ENCODE measurements at places on chromosomes 7 and 10.

GRCh38 chr7:45712872-45713668 lies 138.9 kb downstream of the ADCY1 start:
- DNase-seq, result no peak

GRCh38 chr10:23694446-23694920 lies 255.6 kb downstream of the OTUD1 start:
- peak; percentile 6 for DNase-seq

GRCh38 chr7:20458521-20458920 lies 127.8 kb downstream of the ITGB8 start:
- no peak for DNase-seq

DNA sequence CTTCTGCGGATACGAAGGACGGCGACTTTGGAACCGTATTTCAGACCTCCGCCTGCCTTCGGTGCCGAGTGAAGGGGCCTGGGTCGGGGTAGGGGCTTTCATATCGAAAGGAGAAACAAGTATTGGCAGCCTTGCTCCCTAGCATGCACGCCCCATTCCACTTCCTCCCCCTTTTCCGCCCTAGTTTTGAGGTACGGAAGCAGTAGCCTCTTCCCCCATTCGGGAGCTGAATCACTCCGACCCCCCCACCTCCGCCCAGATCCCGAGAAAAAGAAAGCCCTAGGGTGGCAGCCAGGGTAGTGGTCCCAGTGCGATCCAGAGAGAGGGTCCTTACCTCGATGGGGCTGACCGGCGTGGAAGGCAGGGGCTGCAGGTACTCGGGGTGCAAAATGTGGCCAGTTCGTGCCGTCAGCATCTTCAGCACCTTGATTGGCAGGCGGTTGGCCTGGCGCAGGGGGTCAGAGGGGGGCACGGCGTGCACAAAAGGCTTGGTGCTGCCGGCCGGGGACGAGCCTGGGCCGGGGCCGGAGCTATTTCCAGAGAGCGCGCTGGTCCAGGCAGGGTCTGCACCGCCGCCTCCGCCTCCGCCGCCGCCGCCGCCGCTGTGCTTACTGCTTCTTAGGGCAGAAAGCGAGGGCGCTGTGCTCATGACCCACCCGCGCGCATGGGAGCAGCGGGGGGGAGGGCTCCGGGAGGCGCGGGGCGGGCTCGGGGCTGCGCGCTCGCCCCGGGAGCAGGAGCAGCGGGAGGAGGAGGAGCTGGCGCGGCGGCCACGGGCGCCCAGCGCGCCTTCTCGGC lies 594 bp downstream of the ZNF503 start:
- DNase-seq, result peak; percentile 36

- peak; percentile 72 for DNase-seq
Observed at GRCh38 chr10:115049960-115050359, 43.2 kb upstream of the ATRNL1 start.

DNA sequence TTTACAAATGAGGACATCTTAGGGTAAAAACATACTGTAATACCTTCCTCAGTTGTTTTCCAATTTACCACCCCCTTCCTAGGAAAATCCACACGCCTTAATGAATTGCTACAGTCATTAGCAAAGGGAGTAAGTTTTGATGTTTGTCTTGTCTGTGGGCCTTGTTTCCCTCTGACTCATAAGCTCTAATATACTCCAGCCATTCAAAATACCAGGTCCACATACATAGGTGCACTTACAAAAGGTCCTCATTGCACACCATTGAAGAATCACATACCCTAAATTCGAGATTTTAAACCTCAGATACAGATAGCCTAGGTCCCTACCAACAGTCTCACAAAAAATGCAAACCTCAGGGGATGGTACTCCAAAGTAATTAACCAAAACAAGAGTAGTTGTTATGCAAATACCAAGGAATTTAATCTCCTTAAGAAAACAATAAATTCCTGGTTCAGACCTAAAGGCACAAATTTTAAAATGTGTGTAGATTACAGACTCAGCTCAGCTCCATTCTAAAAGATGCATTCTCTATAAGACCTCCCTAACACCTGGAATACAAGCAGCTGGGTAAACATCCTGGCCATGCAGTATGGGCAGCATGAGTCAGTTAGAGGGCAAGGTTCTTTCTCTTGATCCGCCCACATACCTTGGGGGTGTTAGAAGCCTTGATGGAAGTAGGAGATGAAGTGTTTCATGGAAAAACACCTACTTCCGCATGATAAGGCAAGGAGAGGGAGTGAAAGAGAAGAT lies 3.0 kb upstream of the LIPK start:
- DNase-seq, result peak; percentile 55

- no peak for DNase-seq
Observed at GRCh38 chr10:133388236-133388972, 5.6 kb upstream of the MTG1 start.

GRCh38 chr7:158452331-158452730 lies 135.3 kb downstream of the PTPRN2 start:
- no peak for DNase-seq

DNA sequence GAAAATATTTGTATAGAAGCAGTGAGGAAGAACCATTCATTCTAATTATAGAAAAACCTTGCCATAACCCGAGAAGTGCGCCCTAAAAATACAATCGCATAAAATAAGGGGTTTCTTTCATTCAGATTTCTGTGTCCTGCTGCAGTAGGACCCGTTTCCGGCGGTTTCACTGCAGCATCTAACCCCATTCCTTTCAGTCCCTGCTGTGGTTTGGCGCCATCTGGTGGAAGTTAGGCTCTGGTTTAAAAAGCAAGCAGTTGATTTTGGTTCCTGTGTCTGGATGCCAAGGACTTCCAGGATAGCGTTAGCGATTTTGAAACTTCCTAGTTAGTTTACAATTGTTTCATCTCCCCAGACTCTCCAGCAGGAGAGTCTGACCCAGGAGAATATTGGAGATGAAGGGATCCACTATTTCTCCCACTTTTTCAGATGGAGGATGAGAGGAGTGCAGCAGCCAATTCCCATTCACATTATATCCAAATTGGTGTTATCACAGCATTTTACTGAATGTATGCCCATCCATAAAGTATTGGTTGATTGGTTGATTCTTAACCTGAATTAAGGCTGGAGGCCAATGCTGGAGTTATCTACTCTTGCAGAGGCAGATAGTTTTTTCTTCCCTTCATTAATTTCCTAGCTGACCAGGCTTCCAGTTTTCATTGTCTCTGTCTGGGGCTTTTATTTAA lies 128.8 kb upstream of the CACNA2D1 start:
- peak; percentile 81 for DNase-seq

GRCh38 chr7:38070718-38071117 lies 107.3 kb upstream of the STARD3NL start:
- DNase-seq, result peak; percentile 21

DNA sequence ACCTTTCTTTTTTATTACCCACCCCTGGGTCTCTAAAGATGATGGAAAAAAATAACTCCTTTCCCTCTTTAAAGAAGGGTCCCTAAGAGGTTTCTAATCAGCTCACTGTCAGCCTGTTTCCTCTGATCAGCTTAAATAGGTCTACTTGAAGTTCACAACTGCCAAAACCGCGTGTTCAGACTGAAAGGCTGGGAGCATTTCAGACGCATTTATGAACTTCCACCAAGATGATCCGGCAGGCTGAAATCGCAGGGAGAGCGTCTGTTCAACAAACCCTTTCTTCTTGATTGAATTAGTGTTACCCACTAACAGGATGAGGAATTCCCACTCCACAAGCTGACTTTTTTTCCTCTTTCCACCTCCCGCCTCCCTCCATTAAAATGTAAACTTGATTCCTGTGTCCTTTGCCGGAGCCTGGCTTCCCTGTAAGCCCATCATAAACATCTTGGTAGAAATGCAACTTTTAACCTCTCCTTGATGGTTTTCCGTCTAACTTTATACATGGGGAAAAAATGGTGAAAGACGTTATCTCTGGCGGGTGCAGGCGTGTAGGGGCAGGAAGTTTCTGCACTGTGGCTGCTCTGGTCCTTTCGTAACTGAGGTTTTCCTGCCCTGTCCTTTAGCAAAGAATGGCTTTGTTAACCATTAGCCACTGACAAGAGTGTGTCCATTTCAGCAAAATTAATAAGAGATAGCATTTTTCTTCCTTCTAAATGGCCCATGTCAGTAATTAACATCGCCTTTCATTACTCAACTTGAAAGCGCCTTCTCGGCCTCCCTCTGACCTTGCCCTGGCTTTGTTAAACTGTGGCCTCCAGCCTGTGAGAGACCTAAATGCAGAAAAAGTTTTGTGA lies 130.7 kb downstream of the BAMBI start:
- DNase-seq, result peak; percentile 58

- no peak for DNase-seq
Observed at GRCh38 chr7:18780266-18780665, 284.7 kb downstream of the HDAC9 start.

DNA sequence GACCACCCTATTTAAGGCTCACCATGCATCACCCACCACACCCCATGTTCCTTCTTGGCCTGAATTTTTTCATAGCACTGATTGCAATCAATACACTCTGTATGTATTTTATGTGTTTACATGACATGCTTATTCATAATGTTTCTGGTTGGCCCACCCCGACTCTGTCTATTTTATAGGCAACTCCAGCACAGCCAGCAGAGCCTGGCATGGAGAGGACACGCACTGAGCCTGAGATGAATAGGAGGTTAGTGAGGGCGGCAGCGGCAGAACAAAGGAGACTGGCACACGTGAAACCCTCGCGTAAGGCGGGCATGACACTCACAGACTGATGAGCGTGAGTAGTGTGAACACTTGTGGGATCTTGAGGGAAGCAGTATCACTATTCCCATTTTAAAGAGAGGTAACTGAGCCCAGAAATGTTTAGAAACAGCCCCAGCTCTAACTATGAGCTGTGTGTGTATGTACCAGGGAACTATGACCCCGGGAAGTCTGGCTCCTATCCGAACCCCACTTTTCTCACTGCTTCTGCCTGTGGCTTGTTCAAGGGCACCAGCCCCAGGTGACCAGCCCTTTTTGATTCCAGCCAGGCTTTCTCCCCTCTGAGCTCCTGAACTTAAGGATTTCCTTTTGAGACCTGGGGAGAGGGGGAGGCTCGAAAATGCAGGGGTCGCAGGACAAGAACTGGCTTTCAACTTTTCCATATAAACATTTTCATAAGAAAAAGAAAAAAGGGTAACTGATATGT lies 113.3 kb downstream of the ARHGAP22 start:
- DNase-seq, result no peak

- peak; percentile 75 for DNase-seq
Observed at GRCh38 chr10:73744664-73744975, 448 bp downstream of the SEC24C start.

DNA sequence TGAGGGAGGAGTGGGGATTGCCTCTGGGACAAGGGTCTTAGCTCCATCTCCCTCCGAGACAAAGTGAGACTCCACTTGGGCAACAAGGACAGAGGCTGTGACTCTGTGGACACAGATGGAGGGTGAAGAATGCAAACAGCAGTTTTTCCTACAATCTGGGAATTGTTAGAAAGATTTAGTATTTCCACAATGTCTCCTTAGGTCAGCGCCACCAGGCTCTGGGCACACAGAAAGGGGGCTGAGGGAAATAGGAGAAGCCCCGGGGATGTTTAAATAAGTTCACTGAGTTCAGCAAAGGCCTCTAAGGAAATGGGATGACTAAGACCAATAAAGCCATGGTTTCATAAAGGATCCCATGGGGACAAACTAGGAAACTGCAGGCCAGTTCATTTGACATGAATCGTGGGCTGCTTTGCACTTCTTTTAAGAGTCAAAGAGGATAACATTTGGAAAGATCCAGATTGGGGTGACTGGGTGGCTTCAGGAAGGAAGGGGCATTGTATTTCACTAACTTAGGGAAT lies 219.8 kb upstream of the GLI3 start:
- no peak for DNase-seq

GRCh38 chr10:78913219-78914059 lies 155.3 kb upstream of the ZMIZ1 start:
- DNase-seq, result no peak
